CD4-positive, alpha-beta T cell treated with Interferon gamma for 1 hour (primary cell): ENCODE measurements at places on chromosomes 7 and 10.

DNA sequence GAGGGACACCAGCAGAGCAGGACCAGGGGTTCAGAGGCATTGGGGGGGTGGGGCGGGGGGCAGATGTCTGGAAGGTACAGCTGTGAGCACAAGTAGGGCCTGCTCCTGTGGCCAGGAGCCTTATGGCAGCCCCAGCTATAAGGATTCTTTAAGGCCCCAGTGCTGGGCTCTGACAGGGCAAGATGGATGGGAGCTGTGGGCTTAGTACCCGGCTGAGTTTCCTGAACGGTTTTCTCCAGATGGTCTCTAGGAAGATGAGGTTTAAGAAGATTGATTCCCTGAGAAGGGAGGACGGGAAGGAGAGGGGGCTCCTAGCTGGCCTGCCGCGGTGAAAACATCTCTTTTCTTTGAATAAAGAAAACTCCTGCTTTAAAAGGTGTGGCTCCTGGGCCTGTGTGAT, 30.1 kb upstream of the COMTD1 start:
- no peak for DNase-seq

DNA sequence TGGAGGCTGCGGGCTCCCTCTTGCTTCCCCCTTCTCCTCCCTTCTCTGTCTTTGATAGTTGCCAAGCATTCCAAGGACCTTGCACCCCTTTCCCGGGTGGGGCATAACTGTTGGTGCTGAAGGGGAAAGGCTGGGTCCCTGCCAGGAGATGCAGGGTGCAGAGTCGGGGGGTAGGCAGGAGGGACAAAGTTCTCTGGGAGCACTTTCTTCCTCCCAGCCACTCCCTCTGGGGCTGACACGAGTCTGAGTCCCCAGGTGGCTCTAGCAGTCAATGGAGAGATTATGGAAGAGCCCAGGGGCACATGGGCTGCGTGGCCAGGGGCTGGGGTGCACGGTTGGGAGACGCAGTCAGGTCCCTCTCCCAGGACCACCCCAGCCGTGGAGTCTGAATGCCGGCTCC, 2.1 kb downstream of the CLDN15 start:
- DNase-seq, result no peak

DNA sequence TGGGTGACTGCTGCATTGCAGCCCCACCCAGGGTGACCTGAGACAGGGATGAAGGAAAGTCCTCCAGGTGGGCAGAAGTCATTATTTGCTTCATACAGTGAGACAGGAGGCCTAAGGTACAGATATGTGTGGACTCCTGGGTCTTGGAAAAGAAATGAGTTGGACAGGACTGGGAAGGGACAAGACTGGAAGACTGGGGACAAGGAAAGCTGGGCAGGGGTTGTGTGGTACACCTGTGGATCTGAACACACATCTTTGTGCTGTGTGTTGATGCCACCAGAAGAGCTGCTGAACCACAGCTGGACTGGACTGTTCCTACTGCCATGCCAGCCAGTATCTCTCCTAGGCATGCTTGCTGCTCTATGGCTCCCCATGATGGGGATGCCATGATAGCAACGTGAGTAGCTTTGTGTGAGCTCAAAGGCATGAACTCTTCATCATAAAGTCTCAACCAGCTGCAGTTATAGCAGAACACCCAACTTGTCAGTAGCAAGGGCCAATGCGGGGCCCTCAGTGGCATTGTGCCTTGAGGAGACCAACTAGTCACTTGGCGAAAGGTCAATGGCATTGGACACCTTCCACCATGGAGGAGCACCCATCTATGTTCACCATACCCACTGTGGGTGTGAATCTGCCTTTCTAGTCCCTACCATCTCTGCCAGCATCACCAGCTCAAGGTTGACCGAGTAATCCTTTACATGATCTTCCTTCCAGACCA, 76.0 kb upstream of the GRB10 start:
- no peak for DNase-seq

GRCh38 chr7:151425670-151426440, 14.1 kb downstream of the CRYGN start:
- no peak for DNase-seq

DNA sequence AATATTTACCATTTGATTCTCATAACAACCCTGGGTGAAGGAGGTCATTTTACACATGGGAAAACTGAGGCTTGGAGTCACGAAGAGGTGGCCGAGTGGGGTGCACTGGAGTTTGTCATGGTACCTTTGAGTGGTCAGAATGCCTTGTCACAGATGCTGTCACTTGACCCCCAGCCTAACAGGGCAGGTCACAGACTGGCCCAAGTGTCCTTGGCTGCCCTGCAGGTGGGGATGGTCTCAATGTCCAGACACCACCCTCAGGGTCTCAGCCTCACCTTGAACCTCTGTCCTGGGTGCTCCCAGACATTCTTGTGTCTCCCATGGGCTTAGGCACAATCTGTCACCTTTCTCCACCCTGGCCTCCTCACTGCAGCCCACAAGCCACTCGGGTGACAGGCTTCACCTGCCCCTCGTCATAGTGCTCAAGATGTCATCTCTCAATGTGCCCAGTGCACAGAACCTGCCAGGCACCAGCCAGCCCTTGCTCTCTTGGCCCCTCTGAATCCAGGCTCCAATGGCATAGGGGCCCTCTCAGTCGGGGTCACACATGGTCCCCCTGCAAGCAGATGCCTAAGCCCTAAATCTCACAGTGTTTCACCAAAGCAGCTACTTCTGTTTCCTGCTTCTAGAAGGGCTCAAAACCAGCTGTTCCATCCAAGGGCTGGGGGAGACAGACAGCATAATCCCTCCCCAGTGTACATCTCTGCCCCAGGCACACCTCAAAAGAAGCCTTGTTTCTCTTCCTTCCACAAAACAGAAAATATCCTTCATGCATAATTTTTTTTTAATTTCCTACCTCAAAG, 76.8 kb upstream of the NANOS1 start:
- DNase-seq, result no peak

DNA sequence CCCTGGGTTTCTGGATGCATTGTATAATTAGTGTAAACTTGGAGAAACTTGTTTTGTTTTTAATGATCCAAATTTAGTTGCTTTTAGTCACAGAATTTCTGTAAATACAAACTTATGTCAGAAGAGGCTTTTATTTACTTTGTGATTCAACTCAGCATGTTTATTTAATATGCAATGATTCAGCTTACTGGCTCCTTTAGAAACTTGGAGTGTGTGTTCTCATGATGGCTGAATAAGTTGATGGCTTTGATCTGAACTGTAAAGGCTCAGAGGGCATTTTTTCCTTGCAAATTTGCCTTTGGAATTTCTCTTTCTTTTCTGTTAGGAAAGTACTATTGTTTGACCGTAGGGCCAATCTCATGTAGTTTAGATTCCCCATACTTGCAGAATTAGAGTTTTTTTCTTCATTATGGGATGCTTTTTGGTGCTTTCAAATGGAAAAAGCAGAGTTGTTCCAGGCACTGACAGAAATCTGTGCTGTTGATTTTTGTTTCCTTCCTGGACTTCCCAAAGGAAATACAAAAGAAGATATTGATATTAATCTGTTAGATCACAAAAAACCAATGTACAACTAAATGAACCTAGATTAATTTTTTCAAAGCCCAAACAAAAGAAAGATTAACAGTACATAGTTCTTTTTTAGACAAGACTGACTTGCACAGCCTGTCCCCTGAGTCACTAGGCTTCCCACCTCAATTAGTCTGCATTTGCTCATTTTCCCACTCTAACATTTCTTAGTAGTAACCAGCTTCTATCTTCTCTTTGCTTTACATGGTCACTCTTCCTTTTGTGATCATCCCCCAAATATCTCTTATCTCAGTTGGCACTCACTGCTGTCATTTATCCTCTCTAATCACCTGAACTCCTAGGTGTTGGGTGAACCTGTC, 96.8 kb upstream of the AGR3 start:
- no peak for DNase-seq

GRCh38 chr7:66013938-66014337, 31.9 kb upstream of the GUSB start:
- no peak for DNase-seq

DNA sequence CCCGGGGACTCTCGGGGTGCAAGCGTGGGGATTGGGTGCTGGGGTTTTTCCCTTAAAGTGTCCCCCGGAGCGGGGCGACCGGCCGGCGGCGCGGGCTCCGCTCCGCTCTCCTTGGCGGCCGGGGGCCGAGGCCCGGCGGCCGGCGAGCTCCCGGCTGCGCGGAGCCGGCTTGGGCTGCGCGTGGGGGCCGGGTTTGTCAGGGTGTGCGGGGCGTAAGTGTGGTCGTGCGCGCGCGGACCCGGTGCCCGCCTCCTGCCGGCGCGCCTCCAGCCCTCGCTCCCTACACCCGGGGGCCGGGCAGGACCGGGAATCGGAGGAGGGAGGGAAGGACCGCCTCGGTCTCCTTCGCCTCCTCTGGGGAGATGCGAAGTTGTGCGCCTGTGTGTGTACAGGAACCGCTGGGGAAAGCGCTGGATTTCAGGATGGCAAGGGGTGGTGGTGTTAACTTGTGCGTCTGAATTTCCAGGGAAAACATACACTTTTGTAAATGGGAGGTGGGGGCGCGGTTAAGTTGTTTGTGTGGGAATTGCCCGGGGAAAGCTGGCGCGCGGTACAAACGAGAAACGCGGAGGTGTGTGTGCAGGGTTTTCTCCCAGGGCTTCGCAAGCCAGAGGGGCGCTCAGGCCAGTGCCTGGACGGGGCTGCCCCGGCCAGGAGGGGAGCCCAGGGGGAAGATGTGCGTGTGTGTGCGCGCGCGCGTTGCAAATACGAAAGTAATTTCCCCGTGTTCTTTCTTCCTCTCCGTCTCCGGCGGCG, 737 bp downstream of the ZMIZ1 start:
- peak; percentile 43 for DNase-seq

- DNase-seq, result no peak
Observed at GRCh38 chr7:152894295-152895170, 135.0 kb downstream of the ACTR3B start.

GRCh38 chr10:73424478-73424877, 8.9 kb downstream of the MSS51 start:
- DNase-seq, result no peak

- DNase-seq, result no peak
Observed at GRCh38 chr7:105003872-105004510, 10.0 kb upstream of the KMT2E start.

DNA sequence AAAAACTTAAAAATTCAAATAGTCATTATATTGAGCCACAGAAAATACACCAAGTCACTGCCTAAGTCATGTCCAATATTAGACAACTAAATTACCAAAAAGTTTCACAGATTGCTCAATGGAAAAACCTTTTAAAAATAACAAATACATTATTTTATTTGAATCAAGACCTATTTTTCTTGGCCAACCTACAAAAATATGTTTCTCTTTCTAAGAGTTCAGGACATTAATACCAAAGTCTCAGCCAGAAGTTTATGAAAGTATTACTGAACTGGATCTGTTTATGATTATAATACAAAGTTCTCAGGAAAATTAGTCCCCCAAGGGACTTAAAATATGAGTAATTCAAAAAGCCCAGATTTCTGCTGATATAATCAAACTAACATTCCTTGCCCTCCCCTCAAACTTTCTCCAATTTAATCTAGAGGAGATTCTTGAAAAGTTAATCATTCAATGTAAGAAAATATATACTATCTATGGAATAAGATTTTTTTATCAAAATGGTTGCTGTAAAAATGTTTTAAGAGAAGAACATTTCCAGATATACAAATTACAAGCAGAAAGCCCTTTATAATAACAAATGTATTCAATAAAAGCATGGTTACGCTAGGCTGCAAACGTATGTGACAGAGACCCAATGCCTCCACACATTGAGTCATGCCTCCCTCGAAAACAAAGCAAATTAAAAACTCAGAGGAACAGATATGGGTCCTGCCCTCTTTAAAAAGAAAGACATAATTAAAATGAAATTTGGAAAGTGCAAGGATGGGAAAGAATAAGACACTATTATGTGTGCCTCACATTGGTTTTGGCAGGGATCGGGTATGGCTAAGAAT, 381.6 kb downstream of the PARD3 start:
- DNase-seq, result no peak

DNA sequence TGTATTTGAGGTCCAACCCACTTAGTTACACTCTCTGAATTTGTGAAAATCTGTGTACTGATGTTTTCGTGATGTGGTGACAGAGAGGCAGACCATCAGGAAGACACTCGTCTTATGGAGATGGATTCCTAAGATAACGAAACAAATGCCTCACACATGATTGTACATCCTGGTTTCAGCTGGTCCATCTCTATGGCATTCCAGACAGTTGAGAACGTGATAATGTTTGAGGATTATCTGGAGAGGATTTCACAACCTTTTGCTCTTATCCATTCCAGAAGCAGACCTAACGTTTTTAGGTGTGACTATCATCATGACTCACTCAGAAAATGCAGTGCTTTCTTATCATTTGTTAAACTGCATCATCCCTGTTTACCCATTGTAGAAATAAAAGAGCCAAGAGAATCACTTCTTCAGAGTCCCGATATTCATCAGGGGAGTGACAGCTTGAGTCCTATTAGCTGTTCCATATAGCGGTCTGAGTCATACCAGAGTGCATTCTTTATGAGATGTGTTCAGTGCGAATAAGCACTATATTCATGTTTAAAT, 74.5 kb downstream of the BMPER start:
- no peak for DNase-seq
